ENCODE measurements at places on chromosomes 11 and 22.

DNA sequence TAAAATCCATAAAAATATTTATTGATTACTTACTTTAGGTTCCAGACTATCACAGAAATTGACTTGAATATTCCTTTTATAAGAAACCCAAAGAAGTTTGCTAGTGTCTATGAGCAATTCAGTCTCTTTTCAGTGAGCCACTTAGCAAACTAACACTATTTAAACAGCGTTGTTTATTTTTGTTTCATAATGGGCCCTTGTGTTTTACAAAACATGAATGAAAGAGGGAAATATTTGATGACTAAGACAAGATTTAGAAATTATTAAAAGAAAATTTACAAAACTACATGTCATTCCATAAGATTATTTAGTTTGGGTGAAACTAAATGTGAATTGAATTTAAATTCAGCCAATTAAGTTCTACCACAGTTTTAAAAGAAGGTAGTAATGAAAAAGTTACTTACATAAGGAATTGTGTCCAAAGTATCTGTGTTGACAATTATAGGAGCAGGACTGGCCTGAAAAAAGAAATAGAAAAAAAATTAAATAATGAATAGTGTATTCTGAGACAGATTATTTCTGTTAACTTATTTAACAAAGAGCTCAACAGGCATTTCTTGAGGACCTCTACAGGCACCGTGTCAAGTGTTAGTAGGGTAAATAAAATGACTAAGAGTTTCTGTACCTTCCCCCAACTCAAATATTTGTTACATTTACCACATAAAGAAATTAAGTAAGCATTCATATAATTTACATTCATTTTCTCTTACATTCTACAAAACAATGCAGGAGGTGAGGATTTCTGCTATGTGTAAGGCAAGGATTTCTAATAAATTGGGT is 964.9 kb upstream of the CCDC90B start:
- DNase-seq: no peak
- no peaks in the 10 kb centered on the region for H3K27me3 ChIP-seq
- H3K4me3 ChIP-seq: no peak overlapping the region
- no peaks in the 10 kb centered on the region for H3K36me3 ChIP-seq

GRCh38 chr11:83037877-83038276 is 33.8 kb downstream of the RAB30 start:
- H3K4me1 ChIP-seq: peaks cover 6% of the 10 kb centered on the region
- H3K27me3 ChIP-seq: no peaks in the 10 kb centered on the region
- DNase-seq: no peak
- H3K27ac ChIP-seq: no peak overlapping the region

- H3K4me3 ChIP-seq: no peak overlapping the region
- peaks cover 2% of the 10 kb centered on the region for H3K4me1 ChIP-seq
- no peaks in the 10 kb centered on the region for H3K36me3 ChIP-seq
These were observed 2.5 kb downstream of the IL17REL start for GRCh38 chr22:50009765-50010675.

DNA sequence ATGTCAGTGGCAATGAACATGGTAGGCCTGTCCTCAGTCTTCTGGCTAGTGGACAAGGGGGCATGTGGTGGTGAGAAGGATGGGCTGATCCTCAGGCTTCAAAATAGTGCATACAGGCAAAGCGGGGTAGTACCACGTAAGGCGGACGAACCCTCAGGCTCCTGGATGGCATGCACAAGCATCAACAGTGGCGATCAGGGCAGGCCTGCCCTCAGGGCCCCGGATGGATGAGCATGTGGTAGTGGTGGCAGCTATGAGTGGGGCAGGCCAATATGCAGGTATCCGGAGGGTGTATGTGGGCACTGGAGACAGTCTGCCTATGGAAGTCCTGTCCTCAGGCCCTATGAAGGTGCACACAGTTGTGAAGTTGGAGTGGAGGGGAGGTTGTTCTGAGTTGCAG is 163.8 kb downstream of the GUCY1A2 start:
- DNase-seq: no peak
- H3K27me3 ChIP-seq: no peaks in the 10 kb centered on the region
- H3K27ac ChIP-seq: no peak overlapping the region
- no peaks in the 10 kb centered on the region for H3K36me3 ChIP-seq

- no peak overlapping the region for H3K4me3 ChIP-seq
- DNase-seq: peak; percentile 94
- H3K36me3 ChIP-seq: no peaks in the 10 kb centered on the region
- H3K27ac ChIP-seq: no peak overlapping the region
- peaks cover 13% of the 10 kb centered on the region for H3K4me1 ChIP-seq
- peaks cover 8% of the 10 kb centered on the region for H3K27me3 ChIP-seq
These were observed 450.4 kb downstream of the MIAT start for GRCh38 chr22:27107824-27108223.

DNA sequence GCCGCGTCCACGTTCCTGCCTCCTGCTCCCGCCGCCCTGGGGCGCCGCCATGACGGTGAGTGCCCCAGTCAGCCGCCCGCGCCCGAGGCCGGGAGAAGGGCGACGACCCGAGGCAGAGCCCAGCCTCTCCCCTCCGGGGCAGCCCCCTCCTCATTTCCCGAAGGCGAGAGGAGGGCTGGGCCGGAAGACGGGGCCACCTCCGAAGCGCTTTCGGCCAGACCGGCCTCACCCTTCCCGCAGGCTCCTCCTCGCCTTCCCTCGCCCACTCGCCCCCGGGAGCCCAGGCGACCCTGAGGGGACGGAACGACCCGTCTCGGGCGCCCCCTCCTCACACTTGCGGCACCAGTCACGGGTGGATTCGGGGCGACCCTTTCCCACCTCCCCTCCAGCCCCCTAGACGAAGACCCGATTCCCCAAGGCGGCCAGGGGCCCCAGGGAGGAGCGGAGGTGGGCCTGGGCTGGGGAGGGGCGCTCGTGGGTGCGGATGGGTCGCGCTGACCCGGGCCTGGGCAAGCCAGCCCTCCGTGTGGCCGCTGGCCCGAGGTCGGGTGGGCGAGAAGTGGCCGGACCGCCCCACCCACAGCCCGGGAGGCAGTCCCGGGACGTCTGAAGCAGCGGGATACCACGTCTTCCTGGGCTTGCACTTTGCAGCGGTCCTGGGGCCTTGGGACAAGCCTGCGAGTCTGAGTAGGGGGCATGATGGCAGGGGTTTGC is 49.7 kb downstream of the TRIOBP start:
- no peaks in the 10 kb centered on the region for H3K27me3 ChIP-seq
- H3K36me3 ChIP-seq: no peaks in the 10 kb centered on the region
- H3K4me1 ChIP-seq: peaks cover 52% of the 10 kb centered on the region
- peak overlapping the region; percentile 100 for H3K27ac ChIP-seq
- peak overlapping the region; percentile 97 for H3K4me3 ChIP-seq
- DNase-seq: no peak

- no peak overlapping the region for H3K4me3 ChIP-seq
- H3K27me3 ChIP-seq: peaks cover 27% of the 10 kb centered on the region
- H3K36me3 ChIP-seq: no peaks in the 10 kb centered on the region
- H3K27ac ChIP-seq: no peak overlapping the region
- no peak for DNase-seq
These were observed 20.6 kb downstream of the IFT27 start for GRCh38 chr22:36755316-36755715.

DNA sequence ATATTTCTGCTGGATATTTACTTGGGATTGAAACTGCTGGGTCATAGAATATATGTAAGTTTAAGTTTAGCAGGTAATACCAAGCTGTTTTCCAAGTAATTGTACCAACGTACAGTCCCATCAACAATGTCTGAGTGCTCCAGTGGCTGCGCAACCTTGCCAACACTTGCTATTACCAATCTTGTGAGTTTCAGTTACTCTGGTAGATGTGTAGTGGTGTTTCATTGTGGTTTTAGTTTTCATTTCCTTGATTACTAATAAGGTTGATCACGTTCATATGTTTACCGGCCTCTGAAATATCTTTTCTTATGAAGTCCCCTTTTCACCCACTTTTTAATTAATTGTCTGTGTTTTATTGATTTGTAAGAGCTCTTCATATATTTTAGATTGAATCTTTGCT is 370.6 kb upstream of the CADM1 start:
- DNase-seq: no peak
- no peaks in the 10 kb centered on the region for H3K27me3 ChIP-seq
- no peaks in the 10 kb centered on the region for H3K4me1 ChIP-seq
- no peak overlapping the region for H3K4me3 ChIP-seq
- H3K27ac ChIP-seq: no peak overlapping the region

- peaks cover 47% of the 10 kb centered on the region for H3K4me1 ChIP-seq
- no peaks in the 10 kb centered on the region for H3K36me3 ChIP-seq
- H3K4me3 ChIP-seq: no peak overlapping the region
These were observed 94.5 kb upstream of the BLID start for GRCh38 chr11:122210367-122210997.

GRCh38 chr11:112889446-112889845 is 71.8 kb upstream of the NCAM1 start:
- H3K4me3 ChIP-seq: no peak overlapping the region
- H3K27me3 ChIP-seq: no peaks in the 10 kb centered on the region
- DNase-seq: no peak
- H3K4me1 ChIP-seq: no peaks in the 10 kb centered on the region
